ENCODE measurements at places on chromosomes 6 and 20. TPM values are rescaled to one million over a fixed set of nuclear protein-coding genes. Genes with fewer than 3 reads are reported as not detected.

- DNase-seq: no peak
These were observed 177.7 kb downstream of the MRPL14 start for GRCh38 chr6:43949551-43949991.

DNA sequence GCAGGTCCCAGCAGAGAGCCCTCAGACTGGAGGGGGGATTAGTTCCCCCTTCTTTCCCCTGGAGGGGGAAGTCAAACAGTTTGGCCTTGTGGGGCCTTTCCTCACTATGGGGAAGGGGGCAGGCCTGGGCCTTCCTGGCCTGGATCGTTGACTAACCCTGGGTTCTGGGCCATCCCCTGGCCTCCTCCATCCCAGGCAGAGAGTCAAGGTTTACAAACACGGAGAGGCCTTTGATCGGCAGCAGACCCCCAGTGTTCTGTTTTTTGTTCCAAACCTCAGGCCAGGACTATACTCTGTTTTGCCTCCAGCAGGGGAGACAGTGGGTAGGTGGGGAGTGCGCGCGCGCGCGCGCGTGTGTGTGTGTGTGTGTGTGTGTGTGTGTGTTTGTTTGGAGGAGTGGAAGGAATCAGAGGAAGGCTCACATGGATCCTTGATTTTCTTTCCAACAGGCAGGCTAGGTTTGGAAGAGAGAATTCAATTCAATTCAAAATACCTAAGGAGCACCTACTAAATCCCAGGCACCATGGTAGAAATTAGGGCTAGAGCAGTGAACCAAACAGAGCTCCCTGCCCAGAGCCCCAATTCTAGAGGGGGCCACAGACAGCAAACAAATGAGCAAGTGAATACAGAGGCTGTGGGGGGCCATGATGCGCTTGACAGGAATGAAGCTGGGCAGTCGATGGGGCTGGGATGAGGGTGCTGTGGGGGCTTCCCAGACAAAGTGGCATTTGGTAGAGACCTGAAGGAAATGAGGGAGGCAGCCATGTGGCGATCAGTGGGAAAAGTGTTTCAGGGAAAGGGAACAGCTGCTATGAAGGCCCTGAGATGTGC is 14.8 kb downstream of the TP53RK start:
- DNase-seq: no peak

C6orf58 gene
- total RNA-seq: not detected

DNA sequence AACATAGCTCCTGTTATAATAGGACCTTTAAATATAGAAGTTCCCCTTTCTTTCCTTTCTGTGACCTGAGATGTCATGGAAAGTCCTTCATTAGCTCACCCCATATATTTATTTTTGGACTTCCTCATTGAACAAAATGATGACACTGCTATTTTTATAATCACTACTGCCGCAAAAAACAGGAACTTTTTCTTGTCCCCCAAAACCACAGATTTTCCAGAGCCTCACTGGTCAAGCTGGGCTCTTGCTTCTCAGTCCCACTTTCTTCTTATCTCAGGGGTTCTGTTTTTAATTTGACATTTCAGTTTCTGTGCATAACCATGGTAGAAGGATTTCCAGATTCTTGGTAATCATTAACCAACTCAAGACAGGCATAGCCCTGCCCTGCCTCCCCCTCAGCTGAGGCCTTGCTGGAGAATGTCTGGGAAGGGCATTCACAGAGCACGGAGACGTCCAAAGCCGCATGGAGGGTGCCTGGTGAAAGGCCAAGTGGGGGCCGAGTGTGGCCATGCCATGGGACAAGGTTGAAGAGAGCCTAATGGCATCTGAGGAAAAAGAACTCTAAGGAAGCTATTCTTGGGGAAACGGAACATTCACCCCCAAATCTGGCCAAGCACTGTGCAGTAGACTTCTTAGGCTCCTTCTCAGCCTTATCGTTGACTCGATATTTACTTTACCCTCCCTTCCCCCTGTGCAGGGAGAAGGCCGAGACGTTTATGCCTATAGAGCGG is 73.7 kb downstream of the EDN1 start:
- DNase-seq: no peak

- no peak for DNase-seq
These were observed 136.9 kb downstream of the CD83 start for GRCh38 chr6:14254505-14254904.

HTR1E gene
- total RNA-seq: 0.19 TPM

SAPCD1 gene
- total RNA-seq: 3.9 TPM

DNA sequence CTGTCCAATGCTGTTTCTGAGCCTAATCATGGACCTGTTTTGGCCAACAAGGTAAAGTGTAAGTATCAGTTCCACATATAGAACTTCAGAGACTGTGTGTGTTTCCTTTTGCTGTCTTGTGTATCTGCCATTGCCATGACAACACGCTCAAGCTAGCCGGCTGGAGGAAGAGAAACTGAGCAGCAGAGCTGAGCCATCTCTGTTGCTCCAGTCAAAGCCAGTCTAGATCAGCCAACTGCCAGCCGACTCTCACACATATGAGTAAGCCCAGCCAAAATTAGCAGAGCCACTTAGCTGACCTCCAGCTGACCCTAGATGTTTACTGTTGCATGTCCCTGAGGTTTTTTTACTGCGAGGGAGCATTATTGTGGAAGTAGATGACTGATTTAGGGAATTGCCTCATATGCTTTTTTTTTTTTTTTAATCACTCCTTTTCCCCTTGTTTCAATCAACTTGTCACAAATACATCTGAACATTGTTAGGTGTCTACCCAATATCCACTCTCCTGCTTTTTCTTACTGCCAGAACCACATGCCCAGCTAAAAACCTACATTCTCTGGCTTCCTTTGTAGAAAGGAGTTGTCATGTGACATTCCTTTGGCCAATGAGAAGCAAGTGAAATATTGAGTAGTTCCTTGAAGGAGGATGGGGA is 304.3 kb upstream of the SUPT3H start:
- DNase-seq: no peak

DNA sequence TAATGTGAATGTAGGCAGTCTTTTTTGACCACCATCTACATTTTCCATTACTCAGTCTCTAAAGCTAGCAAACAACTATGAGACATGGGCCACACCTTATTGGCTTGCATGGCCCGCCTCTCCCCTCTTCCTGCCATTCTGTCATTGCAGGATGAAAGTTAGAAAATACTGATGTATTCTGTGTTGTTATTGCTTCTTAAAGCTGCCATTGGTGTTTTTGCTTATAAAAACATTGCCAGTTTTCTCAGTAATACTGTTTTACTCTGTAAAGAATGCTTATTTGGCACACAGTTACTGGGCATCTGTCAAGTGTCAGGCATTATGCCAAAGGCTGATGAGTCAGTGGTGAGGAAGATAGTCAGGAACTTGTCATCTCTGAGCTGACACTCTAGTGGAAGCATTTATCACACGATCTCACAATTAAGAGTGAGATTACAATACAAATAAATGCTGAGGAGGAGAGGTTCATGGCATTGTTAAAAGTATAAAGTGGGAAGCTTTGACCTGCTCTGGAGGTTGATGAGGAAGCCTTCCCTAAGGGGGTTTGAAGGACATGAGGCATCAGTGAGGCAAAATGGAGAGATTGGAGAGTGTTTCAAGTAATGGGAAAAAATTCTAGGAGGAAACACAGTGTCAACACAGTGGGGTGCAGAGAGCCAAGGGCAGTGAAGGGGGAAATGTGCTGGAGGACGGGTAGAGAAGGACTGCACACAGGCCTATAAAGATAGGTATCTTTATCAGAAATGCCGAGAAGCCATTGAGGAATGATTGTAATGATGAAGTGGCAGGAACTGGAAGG is 14.7 kb downstream of the KLHL32 start:
- DNase-seq: no peak

- no peak for DNase-seq
These were observed 154.8 kb downstream of the PTPRK start for GRCh38 chr6:128365520-128366160.

DNA sequence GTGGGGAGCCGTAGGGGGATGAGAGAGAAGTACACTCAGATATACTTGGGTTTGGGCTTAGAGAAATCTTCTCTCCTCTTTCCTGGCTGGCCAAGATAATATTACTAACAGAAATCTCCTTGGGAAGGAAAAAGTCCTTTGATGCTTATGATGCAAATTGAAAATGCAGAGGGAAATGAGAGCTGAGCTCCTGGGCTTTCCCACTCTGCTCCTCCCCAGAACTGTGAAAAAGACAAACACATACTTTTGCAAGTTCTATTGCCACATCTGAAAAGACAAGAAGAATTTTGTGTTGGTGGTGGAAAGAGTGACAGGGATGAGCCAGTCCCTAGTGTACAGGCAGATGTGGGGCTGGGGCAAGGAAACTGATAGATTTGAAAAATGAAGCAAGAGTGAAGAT is 185.9 kb downstream of the ANKRD60 start:
- no peak for DNase-seq

GRCh38 chr6:25344827-25345226 is 65.7 kb downstream of the CARMIL1 start:
- DNase-seq: no peak

- no peak for DNase-seq
These were observed 209.0 kb downstream of the THBS2 start for GRCh38 chr6:169044381-169045230.

DNA sequence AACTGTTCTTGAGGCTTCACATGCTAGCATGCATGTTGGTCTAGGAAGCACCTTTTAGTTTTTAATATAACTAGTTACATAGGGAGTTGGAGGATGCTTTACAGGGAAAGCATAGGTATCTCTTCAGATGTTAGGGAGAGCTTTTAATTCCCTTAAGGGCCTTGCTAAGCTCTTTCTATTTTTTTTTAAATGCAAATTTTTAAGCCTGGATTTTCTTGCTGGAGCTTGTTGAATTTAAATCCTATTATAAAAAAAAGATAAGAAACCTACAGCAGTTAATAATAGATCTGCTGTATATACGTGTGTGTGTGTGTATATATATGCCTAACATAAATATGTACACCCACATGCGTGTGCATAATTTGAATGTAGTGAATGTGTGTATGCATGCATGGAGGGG is 79.0 kb downstream of the FIG4 start:
- no peak for DNase-seq

DNA sequence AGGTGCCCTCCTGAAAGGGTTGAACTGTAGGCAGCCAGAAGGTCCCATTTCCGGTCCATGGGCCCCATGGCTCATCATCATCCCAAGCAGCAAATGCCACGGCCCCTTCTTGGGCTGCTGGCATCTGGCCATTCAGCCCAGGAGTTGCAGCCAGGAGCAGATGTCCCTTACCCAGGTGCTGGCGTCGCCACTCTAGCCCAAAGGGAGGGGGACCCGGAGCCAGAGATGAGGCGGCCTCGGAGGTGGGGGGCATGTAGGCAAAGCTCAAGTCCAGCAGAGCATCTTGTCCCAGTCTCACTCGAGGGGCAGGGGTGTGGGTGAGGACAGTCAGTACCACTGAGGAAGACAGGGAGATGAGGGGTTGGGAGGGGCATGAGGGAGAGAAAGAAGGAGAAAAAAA is 6.3 kb upstream of the RGL2 start:
- DNase-seq: no peak

DNA sequence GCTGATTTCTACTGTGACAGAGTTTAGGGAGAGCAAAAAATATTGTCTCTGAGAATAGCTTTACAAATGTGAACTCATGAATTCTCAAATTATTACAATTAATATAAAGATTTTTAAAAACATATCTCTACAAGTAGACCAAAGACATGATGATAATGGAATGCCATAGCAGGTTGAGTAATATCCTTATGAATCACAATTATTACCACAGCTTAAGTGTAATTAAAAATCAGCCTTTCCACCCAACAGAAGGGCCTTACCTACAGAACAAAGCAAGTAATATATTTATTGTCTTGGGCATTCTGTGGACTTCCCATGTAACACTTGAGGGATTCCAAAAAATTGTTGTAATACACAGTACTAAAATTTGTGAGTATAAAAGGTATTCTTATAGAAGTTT is 1099.6 kb upstream of the GJE1 start:
- no peak for DNase-seq

DNA sequence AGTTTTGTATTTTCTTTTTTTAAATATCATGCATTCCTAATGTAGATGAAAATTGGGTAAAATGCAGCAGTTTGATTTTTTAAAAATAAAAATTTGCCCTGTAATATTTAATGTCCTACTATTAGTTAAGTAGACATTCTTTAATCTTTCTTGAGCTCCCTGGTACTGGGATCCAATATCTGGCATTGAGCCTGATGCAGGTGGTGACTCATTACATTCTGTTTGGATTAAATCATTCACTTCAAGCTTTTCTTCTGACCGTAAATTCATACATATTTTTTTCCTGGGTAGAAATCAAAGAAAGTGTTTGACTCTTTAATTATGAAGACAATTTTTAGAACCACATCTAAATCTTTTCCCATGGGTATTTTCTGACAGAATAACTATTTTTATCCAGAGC is 768.8 kb upstream of the SLC35B3 start:
- no peak for DNase-seq

GRCh38 chr6:34275128-34275804 is 26.5 kb upstream of the SMIM29 start:
- no peak for DNase-seq

GRCh38 chr6:3052481-3053230 is 15.6 kb upstream of the RIPK1 start:
- no peak for DNase-seq

DNA sequence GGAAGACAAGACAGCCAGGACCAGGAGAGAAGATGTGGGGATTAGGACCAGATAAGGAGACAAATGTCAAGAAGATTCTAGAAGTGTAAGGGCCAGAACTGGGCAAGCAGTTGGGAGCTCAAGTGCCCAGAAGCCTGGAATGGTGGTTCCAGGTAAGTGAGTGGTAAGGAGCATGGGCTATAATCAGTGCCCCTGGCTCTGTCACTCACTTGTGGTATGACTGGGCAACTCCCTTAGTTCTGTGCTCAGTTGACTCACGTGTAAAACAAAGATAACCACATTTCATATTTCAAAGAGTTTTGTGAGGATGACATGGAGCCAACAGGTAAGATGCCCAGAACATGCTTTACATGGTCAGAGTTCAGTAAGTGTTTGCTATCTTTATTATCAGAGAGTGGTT is 11.2 kb downstream of the CCDC167 start:
- no peak for DNase-seq

GRCh38 chr6:46894433-46894832 is 27.3 kb downstream of the ADGRF5 start:
- DNase-seq: no peak

DNA sequence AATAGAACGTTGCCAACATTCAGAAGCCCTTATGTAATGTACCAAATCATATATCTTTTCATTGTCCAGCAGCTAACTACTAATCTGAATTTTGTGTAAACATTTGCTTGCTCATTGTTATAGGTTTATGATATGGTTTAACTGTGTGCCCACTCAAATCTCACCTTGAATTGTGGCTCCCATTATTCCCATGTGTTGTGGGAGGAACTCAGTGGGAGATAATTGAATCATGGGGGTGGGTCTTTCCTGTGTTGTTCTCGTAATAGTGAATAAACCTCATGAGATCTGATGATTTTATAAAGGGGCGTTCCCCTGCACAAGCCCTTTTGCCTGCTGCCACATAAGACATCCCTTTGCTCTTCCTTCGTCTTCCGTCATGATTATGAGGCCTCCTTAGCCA is 91.9 kb upstream of the CLVS2 start:
- DNase-seq: no peak

- DNase-seq: no peak
These were observed 58.3 kb downstream of the CARMIL1 start for GRCh38 chr6:25337431-25337830.

Data from GM23338 (cell line).